Activated T-helper 1 cell treated with anti-CD3 and anti-CD28 coated beads, Interleukin-2, amount 50 U/mL, for 16 hours (primary cell): ENCODE measurements at places on chromosomes 2 and 18.

DNA sequence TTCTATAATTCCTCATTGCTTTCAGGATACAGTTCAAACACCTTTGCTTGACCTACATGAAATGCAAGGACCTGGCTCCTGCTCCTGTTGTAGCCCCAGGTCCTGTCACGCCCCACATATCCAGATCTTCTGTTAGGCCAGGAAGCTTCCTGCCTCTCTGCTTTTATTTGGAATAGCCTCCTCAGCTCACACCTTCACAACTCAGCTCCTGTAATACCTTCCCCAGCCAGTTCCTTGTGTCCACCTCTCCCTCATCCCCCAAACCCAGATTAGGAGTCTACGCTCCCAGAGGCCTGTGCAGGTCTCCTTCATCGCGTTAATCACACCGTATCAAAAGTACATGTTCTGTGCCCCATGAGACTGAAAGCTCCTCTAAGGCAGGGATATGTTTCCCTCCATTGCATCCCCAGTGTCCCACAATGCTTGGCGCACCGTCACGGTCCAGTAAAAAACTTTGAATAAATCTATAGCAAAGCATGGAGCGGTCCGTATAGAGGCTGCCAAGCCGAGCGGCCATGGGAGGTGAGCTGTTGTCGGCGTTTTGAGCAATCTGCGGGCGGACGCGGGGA, 371 bp downstream of the MDH1B start:
- no peak for DNase-seq

DNA sequence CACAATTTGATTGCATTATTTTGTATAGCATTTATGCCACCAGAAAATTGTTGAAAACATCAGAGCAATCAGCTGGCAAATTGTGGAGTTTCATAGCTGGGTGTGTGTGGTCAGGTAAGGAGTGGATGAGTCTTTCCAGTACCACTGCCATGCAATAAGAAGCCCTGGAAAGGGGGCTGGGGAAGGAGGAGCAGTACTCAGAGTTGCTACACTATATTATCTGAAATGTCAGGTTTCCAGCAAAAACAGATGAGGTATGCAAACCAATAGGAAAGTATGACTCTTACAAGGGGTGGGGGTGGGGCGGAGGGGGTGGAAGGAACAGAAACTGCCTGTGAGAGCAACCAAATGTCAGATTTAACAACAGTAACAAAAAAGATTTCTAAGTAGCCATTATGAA, 112.2 kb downstream of the SOS1 start:
- DNase-seq, result no peak

GRCh38 chr18:54357082-54357659, 487 bp downstream of the STARD6 start:
- no peak for DNase-seq

DNA sequence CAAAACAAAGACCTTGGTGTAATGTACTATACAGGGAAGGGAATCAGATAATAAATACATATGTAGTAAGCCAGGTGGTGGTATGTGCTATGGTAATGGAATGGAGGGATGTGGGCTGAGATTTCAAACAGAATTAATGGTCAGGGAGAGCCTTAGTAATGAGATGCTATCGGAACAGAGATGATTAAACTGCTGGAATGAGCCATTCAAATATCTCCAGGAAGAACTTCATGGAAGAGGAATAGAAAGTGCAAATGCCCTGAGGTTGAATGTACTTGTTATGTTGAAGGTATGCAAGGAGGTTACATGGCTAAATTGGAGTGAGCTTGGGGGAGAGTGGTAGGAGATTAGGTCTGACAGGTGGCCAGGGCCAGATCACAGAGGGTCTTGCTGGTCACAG, 5.1 kb downstream of the SERPINB11 start:
- no peak for DNase-seq

DNA sequence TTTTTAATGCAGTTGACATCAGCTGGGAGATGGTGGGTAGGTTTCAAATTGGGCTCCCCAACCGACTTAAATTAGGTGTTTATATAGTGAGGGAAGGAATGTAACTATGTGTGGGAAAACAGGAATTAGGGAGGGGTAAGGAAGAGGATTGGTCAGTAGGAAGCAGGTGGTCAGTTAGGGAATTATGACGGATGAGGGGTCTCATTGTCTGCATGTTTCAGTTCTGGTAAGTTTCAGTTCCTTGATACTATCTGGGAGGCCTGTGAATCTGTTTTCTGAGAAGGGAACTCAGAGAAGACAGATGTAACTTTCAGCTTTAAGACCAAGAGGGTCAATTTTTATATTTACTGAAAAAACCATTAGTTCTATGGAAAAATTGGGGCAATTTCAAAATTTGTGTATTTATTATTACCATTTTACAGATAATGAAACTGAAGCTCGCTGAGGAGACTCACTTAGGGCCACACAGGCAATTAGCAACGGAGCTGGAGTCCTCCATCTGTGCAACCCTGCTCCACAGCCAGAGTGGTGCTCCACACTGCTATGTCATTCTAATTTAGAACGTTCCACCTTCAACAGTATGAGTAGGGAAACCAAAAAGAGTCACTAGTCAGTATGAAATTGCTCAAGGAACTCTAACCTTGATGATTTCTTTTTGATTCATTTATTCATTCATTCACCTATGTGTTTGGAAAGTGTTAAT, 36.0 kb upstream of the CCDC195 start:
- no peak for DNase-seq

GRCh38 chr2:192146069-192147015, 48.4 kb downstream of the TMEFF2 start:
- DNase-seq, result no peak

DNA sequence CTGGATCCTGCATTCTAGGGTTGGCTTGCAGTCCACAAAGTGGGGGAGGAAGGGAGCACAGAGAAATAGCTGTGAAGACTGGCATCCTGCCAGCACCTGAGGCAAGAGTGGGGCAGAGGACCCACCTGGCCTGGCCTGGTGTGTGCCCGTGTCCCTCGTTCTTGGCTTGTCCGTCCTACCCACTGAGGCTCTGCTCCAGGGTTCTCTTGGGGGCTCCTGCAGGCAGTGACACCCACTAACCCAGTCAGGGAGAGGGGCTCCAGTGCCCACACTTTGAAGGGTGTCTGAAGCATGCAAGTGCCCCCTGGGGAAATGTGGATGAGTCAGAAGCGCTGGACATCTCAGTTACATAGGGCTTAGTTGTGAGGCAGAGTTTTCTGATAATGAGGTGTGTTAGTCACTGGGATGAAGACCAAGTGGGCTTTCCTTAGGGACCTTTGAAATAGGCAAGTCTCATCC, 79.4 kb downstream of the SLC4A3 start:
- DNase-seq, result no peak

GRCh38 chr2:216932863-216933548, 73.1 kb upstream of the TNP1 start:
- no peak for DNase-seq

GRCh38 chr2:95346738-95347671, 49.9 kb downstream of the KCNIP3 start:
- no peak for DNase-seq

GRCh38 chr2:206217743-206218142, 56.7 kb upstream of the ZDBF2 start:
- no peak for DNase-seq

- no peak for DNase-seq
Measured at GRCh38 chr2:154686162-154686561, 12.3 kb upstream of the KCNJ3 start.

GRCh38 chr18:24633121-24633520, 172.7 kb downstream of the HRH4 start:
- no peak for DNase-seq

GRCh38 chr2:128384956-128385355, 66.3 kb upstream of the HS6ST1 start:
- no peak for DNase-seq

DNA sequence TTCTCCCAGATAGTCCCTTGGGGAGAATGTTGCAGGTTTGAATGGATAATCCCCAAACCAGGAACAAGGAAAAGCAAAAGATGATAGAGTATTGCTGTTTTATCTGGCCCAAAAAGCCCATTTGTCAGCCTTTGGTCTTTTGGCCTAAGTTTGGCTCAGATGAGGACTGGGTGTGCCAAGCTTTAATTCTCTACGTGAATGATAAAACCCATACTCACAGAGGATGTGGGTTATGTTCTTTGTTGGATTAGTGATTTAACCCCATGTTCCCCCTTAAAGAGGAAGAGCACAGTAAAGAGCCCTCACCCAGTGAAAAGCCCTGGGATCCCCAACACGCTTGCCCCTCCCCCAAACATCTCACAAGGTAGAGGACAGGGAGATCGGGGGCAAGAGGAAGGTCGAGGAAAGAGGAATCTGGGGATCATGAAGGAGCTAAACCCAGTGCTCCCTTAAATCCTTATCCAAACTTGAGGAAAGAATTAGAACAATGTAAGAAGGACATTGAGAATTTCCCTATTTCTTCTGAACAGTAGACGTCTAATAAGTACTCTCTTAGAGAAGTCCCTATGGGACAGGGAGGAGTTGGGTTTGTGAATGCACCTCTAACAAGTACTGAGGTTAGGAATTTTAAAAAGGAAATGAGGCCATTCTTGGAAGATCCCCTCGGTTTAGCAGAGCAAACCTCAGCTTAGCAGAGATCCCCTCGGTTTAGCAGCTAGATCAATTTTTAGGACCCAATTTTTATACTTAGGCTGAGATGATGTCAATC, 105.0 kb downstream of the HIBCH start:
- no peak for DNase-seq

DNA sequence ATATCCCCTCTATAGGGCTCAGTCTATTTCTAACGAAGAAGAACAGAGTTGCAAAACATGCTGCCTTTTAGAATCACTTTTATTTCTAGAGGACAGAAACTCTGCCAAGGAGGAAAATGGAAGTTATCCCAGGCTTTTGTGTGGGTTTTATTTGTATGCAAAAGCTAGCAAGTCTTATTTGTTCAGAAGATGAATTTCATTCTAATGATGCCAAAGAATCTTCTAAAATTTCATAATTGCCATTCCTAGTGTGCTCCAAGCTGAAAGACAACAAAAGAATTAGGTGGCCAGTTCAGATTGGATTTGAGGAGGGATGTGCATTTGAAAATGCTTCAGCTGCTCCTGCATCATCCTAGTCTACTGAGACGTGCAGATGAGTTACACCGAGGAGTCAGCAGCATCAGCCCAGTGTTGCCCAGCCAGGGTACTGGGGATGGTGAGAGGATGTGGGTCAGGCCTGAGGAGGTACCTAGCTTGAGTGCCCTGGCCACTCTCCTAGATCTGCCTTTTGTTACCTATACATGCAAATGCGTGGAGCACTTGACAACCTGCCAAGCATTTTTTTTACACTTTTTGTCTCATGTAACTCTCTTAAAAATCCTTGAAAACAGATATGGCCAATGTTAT, 80.1 kb downstream of the KCNS3 start:
- DNase-seq, result no peak

DNA sequence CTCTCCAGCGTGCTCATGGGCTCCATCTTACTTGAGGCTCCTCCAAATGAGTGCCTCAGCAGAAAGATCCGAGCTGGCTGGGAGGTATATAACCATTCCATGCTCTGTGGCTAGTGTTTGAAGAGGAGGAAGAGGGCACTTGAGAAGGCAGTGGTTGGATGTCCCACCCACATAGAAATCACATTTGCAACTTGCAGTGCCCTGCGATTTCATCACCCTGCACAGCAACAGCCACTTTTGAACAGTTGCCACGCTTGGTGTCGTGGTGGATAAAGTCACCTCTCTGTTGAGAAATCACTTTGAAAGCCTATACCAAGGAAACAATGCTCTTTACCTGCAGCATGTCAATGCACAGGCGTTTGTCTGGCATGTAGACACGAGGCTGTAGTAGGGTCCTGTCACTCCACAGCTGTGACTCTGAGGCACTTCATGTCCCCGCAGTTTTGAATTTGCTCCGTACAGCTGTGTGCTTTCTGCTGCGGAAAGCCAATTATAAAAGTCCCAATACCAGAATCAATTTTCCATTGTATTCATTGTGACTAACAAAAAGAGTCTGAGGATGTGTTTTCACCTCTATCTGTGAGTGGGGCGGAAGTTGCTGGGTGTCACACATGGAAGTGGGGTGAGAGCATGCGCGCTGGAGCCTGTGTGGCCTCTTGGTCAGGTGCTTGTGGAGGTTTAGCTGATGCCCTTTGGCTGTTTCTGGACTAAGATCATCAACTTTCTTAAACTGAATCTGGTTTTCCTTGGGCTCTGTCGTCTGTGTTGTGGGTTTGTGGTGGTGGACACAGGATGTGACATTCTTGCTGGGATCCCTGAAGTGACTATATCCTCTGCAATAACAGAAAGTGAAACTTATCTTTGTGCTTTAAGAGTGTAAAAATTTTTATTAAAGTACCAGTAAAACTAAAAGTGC, 2.8 kb downstream of the CNDP2 start:
- peak; percentile 52 for DNase-seq

- no peak for DNase-seq
Measured at GRCh38 chr18:69770238-69770637, 177.4 kb downstream of the CD226 start.

DNA sequence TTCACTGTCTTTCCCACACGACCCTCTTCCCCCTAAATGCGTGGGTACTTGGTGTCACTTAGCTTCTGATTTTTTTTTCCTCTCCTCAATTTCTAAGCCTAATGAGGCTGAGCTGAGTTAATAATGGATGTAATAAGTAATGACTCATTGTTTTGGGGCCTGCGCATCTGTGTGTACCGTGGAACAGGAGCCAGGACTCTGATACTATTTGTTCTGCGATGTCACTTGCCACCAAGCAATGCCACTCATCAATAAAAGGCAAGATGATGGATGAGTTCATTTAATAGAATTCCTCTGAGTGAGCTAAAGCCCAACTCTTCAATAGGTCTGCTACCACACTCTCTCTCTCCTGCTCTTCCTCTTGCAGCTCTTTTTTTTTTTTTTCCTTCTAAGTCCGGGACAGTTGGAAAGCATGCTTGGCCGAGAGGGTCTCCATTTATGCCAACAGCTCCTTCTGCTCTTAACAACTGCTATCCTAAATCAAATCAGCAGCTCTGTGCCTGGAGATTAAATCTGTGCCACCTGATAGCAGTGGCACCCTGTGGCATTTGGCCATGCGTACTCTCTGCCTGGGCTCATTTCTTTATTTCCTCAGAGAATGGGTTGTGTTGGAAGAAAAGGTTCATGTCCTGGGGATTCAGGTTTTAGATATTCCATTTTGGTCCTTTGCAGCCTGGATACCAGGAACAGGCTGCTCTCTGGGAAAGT, 1284.2 kb upstream of the PIK3C3 start:
- DNase-seq, result no peak

DNA sequence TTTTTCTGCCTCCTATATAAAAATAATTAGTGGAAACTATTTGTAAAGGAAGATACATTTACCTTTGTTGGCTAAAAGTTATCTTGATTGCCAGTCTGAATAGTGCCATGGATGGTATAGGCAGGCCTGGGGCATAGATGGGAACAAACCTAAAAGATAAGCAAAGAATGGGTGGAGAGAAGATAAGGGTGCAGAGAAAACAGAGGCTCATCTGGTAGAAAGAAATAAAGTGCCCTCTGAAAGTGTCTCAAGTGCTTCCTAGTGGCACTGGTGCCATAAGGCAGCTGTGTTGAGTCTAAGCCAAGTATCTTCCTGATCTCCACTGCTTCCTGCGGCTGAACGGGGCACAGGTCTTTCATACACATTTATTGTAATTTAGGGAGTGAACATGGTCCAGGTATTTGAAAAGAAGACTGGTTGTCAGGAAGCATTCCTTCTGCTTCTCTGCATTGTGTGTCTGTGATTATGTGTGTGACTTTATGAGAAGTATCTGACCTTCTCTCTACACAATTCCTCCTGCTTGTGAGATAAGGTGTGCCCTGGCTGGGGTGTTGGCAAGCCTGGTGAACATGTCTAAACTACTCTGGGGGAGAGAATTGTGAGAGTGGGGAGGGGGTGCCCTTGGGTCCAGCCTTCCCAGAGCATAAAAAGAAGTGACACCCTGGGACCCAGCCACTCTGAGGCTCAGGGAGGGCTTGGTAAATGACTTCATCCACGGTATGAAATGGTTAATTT, 280.5 kb downstream of the CAMKMT start:
- no peak for DNase-seq
